NCI-H2081 treated with DMSO at 0.1 percent for 48 hours (cell line): ENCODE measurements at places on chromosomes 7 and 10.

DNA sequence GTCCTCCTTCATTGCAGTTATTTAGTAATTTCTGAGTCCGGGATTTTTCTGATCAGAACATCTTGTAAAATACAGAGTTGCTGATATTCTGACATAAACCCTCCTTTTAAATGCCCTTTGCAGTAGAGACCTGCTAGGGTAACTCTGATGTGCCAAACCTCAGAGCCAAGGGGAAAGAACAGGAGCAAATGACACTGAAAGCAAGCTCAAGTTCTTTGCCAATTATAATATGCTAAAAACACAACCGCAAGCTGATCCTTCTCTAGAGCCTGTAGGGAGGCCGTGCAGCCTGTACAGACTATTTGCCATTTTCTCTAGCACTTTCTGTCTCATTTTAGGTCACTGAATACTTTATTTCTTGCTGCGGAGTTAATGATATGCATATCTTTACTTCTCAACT is 240.4 kb downstream of the CAMK1D start:
- no peak for DNase-seq

DNA sequence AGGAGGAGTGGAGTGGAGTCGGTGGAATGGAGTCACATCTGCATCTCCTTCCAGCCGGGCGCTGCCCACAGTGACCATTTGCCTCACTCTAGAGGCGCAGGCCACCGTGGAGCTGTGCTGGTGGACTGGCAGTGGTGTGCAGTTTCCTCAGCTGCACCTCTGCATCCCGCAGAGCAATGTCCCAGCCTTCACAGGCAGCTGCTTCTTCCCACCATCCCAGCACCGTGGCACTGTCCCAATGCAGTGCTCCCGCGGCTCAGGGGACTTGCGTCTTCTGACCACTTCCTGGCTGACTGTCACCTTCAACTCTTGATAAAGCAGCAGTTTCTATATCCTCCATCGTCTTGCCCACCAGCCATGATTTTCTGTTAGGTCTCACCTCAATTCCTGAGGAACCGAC is 90.3 kb upstream of the SFMBT2 start:
- DNase-seq = no peak

- no peak for DNase-seq
These were observed 8.8 kb upstream of the ATRNL1 start for GRCh38 chr10:115084277-115084850.

- DNase-seq = no peak
These were observed 487.6 kb upstream of the MBL2 start for GRCh38 chr10:53260213-53260612.

DNA sequence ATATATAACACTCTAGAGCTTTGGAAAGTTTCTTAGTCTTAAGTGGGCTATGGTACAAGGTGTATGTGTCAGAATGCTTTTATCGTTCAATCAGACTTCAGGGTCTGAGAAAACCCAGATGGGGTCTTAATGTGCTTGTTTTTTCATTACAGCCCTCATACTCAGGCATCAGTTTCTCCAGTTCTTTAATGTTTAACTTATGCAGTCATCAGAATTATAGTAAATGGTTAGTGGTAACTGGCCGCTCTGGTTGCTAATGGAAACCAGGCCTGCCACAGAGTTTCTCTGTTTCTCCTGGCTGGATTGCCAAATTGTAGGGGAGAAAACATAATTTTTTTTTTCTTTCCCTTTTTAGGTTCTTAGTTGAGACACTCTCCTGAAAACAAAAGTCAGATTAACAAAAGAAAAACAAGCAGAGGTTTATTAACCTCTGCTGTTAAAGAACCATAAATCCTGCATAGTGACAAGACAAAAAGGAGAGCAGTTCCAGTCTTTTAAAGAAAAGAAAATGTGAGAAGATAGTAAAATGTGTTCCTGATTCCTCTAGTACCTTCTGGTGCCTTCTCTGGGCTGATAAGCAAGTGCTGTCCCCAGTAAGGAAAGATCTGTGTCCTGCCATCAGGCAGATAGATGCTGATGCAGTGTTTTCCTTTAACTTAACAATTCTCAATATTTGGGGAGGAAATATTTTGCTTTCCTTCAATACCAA is 21.5 kb upstream of the GHITM start:
- DNase-seq = no peak

DNA sequence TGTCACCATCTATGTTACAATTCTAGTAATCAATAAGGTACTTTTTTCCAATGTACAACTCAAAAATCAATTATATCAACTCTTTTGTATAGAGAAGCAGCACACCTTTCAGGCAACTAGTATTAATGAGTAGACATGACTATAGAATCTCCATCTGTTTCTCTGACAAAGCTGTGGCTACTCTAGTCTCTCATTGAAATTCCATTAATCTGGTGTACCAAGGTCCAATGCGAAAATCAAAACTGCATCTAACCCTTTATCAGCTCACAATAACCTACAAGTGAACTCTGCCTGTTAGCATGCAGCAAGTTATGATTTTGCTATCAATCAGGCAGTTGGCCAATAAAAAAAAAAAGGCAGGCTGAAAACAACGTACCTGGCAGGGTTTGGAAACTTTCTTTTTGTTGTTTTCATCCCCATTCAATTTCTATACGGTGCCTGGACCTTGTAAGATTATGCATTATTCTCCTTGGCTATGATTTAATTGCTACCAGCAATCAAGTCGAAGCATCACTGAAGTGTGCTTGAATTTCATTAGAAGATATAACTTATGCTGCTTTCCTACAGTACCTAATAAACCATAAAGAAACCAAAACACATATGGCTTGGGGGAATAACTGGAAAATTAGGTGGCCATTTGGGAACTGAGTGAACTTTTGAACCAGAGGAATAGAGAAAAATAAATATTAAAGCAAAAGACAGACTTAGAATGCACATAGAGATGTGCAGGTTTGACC is 23.2 kb downstream of the SKAP2 start:
- DNase-seq = no peak

GRCh38 chr10:113647812-113648211 is 16.0 kb downstream of the NRAP start:
- DNase-seq = no peak

DNA sequence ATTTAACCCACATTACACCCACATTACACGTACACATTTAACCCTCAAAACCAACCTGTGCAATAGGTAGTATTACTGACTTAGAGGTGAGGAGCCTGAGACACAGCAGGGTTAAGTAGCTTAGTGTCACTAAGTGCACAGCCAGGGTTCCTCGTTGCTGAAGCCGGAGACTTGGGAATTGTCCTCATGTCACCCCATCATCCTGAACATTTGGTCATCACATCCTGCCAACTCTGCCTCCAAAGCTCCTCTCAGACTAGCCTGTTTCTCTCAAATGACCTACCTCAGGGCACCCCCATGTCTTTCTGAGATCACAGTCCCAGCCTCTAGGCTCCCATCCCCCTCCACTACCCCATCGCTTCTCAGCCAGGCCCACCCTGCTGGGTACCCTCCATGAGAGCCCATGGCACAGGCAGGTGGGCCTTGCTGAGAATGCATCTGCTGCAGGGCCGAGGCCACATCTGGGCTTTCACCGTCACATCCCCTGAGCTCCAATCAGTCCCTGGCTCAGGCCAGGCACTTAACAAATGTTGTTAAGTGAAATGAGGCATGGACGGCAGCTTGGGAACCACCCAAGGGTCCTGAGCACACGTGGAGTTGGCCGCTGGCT is 21.1 kb upstream of the PCBD1 start:
- DNase-seq = no peak

DNA sequence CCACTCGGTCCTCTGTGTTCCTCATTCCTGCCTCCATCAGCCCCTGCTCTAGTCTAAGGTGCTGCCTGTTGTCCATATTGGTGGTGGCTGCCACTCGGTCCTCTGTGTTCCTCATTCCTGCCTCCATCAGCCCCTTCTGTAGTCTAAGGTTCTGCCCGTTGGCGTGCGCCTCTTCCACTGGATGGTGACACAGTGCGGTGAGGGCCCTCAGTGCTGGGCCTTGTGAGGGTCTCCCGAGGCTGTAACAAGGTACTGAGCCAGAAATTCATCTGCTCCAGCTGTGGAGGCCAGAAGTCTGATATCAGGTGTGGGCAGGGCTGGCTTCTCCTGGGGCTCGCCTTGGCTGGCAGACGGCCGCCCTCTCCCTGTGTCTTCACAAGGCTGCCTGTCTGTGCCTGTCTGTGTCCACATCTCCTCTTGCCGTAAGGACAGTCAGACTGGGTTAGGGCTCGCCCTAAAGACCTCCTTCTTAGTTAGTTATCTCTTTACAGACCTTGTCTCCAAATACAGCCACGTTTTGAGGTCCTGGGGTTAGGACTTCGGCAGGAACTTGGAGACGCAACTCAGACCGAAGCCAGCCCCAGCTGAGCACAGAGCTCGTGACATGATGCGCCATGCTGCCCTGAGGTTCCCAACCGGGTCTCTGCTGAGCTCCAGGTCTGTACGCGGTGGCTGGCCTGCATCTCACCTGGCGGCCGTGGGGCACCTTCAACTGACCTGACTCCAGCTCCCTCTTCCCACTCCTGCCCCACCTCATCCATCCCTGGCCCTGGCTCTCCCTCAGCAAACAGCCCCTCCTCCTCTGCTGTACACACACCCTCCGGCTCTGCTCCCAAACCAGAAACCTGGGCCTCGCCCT is 181.4 kb upstream of the SHH start:
- DNase-seq = no peak

- DNase-seq = no peak
These were observed 25.9 kb upstream of the GNA12 start for GRCh38 chr7:2869981-2870380.

GRCh38 chr10:42149027-42149700 is 489.2 kb downstream of the ZNF33B start:
- DNase-seq = no peak

DNA sequence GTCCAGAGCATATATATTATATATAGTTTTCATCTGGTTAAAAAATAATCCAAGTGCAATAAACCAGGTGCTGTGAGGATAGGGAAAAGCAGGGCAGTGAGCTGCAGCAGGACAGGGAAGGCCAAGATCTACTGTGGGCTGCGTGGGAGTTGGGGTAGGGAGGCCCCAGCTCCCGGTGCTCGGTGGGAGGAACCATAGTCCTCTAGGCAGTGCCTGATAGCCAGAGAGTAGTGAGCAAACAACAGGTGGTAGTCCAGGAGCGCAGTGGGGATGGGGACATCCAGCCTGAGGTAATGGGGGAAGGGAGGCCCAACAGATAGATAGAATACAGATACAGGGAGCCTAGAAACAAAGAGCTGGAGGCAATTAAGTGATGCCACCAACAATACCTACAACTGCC is 4.1 kb upstream of the BMPR1A start:
- DNase-seq = no peak

GRCh38 chr7:7870555-7870954 is 98.0 kb upstream of the GLCCI1 start:
- DNase-seq = no peak

GRCh38 chr7:57775396-57776088 is 325.6 kb downstream of the ZNF716 start:
- no peak for DNase-seq

GRCh38 chr10:114541081-114541796 is 116.8 kb downstream of the ABLIM1 start:
- no peak for DNase-seq

DNA sequence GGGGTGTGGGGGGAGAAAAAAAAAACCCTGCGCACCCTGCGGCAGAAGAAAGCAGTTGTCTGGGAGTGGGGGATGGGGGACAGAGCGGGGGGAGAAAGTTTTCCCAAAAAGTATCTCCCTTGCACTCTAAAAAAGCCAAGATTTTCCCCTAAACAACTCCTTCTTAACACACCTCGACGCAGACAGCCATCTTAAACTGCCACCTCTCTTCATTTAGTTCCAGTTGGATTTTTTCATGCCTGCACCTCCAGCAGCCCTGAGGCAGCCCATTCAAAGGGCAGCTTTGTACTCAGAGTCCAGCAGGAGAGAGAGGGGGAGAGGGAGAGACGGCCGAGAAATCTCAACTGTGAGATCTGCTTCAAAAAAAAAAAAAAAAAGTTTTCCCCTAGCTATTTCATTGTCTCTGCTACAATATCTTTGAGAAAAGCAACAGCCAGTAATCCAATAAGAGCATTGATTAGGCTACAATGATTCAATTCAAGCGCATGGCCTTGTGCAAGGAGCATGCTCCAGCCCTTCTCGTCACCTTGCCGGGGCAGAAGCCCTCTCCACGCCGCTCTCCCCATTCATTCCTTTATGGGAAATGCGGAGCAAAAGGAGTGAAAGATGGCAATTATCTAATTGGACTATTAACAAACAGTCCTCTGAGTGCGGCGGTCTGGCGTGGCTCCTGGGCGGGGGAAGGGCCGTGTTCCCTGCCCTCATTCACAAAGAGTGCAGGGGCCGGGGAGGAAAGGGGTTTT is 939 bp upstream of the VAX1 start:
- DNase-seq = no peak

DNA sequence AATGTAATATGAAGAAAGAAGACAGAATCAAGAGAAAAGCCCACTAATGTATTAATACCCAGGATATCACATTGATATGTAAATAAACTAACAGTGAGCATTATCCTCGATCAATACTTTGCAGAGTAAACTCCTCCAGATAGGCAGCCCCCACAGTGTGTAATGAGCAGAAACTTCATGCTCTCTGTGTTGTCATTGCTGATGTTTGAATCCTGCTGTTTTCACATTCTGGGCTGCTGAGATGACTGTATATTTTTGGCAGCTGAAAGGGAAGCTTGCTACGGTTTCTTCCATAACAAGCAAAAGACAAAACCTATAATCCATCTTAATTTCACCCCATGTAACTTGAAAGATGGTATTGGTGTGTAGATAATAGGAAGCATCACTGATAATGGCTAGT is 15.3 kb upstream of the THSD7A start:
- no peak for DNase-seq

DNA sequence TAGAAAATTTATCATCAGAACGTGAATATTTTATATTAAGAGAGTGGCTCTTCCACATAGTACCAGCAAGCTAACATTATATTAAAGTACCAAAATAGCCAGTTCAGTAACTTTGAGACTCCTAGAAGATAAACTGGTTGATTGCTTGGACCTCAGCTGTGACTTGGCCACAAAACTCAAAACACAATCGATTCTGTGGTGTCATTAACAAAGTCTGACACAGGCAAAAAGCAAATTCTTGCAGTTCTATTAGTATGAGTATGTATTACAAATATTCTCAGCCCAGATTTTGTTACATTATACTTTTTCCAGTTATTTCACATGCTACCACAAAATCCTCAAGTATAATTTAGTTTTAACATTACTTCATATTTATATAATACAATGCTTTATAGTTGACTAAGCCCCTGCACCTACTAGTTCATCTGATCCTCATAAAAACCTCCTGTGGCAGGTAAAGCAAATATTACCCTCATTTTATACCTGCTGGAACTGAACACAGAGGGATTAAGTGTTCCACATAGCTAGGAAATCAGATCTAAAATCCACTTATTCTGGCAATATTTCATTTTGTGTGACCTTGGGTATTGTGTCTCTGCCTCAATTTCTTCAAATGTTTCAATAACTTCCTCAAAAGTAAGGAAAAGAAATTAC is 279.9 kb upstream of the MKLN1 start:
- no peak for DNase-seq

- DNase-seq = no peak
These were observed 35.8 kb downstream of the VCL start for GRCh38 chr10:74033702-74034101.

DNA sequence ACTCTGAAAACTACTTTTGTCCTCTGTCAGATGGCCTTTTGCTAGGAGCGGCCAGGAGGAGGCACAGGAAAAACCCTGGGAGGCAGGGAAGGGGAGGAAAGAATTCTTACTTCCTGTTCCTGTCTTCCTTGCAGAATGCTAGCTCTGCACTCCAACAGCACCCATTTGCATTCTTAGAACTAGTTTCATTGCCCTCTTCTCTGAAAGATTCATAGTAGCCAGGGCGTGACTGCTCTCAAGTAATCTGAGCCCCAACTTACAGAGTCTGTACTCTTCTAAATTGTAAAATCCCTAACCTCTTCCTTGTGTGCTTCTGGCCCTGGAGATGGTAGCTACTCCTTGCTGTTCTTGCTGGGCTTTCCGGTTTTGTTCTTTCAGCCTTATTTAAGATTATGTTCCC is 75.3 kb upstream of the STEAP1 start:
- no peak for DNase-seq
